A673 (cell line): ENCODE measurements at places on chromosomes 16 and 17.

DNA sequence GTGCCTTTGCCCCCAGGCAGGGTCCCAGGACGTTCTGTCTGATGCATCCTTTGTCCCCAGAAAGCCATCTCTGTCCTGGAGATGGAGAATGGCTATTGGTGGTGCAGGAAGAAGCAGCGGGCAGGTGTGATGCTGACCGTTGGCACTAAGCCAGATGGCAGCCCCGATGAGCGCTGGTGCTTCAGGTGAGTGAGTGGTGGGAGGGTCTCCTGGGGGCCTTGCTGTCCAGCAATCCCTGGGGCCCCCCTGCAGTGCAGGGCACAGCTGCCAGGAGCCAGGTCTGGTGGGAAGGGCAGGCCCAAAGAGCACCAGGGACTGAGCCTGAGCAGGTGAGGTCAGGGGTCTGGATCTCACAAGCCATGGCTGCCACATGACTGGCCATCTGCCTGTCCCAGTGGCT lies 18.1 kb downstream of the TRPV2 start:
- no peak for DNase-seq

DNA sequence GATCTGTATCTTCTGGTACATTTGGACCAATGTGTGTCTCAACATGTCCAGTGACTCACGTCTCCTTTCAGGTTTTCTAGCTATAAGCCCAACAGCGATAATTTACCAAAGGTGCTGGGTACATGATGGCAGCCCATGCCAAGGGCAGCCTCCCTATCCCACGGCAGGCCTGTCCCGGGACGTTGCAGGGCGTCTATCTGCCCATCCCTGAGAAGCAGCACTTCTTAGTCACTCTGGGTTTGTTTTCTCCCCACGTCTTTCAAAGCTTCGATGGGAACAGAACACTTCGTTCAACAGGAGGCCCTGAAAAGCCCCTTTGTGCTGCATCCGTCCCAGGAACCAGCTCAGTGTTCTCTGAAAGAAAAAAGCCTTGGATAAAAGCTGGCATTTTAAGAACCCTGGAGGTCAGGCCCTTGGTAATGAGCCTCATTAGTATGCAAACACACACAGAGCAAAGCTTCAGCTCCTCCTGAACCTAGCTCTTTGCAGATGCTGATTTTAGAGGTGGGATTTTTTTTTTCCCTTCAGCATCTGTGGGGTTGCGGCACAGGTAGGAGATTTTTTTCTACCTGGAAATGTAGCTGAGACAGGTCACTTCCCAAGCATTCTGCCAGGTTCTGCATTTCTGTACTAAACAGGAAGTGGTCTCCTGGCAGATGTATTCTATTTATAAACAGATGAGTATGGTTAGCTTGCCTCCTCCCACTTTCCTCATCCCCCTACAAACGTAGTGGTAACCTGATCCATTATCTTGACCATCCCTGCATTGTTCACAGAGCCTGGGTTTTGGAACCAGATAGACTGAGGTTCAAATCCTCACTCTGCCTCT lies 17.5 kb upstream of the MT4 start:
- DNase-seq, result no peak

- DNase-seq, result no peak
Measured at GRCh38 chr16:56709443-56710040, 20.4 kb upstream of the NUP93 start.

DNA sequence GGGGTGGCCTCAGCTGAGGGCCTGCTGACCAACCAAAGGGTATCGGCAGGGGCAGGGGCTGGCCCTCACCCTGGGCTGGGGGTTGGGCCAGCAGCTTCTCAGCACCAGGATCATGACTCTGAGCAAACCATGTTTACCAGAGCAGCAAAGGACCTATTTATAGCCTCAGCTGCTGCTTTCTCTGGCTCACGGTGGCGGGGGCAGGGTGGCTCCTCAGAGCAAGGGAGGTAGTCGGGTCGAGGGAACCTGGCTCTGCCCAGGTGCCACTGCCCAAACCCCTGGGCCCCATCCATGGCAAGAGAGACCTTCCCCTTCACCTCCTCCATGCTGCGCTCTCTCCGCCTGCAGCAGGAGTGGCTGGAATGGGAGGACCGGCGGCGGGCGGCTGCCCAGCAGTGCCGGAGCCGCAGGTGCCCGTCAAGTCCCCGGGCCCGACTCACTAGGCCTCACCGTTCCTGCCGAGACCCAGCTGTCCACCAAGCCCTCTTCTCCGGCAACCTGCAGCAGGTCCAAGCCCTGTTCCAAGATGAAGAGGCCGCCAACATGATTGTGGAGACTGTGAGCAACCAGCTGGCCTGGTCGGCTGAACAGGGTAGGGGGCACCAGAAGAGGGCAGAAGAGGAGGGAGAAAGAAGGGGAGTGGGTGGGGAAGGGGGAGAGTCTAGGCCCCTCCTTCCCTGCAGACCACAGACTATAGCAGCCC lies at the start of gene ASB16:
Gene ASB16, plus strand, starts transcription at position 206 of the 703 bp plus-strand sequence. Its CDS starts 86 bp downstream, at position 292.
- no peak for DNase-seq

DNA sequence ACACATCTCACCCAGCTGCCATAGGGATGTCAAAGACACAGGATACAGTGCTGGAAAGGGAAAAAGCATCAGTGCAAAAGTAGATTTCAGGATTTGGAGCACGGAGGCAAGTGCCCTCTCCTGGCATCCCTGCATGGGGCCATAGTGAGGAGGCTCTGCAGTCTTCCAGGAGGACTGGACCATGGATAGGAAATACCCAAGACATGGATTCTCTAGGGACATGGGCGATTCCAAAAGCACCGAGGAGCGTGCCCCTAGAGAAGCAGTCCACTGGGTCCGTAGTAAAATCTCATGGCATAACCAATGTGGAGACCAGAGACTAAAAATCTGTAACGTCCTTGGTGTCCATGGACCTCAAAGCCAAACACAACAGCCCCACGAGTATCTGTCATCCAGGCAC lies 818.2 kb downstream of the KCNJ18 start:
- DNase-seq, result no peak

GRCh38 chr16:74199842-74200124 lies 96.8 kb upstream of the PSMD7 start:
- no peak for DNase-seq

DNA sequence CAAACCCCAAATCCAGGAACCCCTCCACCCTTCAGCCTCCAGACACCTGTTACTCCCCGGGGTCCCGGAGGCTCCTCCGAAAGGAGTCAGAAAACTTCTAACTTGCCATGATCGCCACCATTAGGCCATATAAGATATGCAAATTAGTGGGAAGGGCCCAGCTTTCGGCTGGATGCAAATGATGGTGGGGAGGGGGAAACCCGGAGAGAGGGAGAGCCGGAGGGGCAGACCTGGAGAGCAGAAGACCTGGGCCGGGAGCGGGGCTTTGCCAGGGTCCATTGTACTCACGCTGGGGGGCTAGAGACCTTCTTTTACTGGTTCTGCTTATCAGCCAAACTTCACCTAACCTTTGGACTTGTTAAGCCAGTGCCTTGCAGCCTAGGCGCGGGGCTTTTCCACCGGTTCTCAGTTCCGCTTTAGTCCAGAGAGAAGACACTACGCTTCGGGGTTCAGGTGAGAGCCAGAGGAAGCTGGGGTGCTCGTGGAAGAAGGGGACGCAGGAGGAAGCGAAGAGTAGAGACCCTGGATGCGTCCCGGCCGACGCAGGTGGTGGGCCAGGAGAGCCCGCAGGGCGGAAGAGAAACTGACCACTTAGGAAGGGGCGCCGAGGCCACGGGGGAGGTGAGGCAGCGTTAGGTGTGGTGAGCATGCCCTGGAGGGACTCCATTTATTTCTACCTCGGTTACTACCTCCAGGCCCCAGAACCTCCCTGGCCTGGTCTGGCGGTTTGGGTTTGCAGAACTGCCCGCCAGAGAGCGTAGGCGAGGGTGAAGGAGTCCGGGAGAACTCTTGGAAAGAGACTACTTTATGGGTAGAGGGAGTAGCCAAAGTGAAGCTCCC lies at the start of gene HNF1B:
Gene HNF1B, minus strand, starts transcription at position 99 of the 840 bp plus-strand sequence. CDS start 175 bp downstream, outside the sequence.
- no peak for DNase-seq

- no peak for DNase-seq
Measured at GRCh38 chr16:15811481-15812400, 45.1 kb downstream of the MYH11 start.

GRCh38 chr17:64388961-64389565 lies 1.6 kb downstream of the PECAM1 start:
- DNase-seq, result no peak

- no peak for DNase-seq
Measured at GRCh38 chr17:37318931-37319594, 56.7 kb upstream of the C17orf78 start.

DNA sequence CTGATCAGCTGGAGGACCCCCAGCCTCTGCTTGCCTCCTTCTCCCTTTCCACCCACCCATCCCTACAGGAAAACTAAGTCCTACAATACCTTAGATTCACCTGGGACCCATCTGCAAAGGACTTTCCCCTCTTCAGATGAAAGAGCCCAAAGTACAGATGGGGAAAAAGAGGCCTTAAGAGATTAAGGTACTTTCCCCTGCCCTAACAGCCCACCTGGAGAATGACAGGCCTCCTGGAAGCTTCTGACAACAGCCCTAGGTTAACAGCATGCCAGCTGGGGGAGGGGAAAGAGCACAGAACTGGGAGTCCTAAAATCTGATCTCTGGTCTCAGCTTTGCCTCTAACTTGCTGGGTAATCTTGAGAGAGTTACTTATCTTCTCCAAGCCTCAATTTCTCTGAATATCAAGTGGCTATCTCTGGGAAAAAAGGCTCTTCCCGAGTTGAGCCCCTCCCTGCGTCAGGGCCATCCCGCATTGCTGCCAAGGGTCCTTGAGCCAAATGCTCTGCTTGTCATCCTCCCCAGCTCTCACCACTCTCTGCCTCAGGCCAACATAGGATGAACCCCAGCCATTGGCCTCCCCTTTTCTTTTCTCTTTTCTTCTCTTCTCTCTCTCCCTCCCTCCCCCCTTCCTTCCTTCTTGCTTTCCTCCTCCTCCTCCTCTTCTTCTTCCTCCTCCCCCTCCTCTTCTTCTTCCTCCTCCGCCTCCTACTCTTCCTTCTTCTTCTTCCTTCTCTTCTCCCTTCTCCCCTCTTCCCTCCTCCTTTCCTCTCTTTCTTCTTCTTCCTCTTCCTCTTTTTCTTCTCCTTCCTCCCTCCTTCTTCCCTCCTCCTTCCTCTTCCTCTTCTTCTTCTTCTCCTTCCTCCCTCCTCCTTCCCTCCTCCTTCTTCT lies 22.5 kb upstream of the SP6 start:
- DNase-seq, result no peak

- DNase-seq, result no peak
Measured at GRCh38 chr17:63498626-63499195, 21.9 kb downstream of the ACE start.

GRCh38 chr17:14135906-14136590 lies 66.7 kb downstream of the COX10 start:
- DNase-seq, result no peak

- DNase-seq, result peak; percentile 58
Measured at GRCh38 chr17:40349895-40350688, 14.4 kb downstream of the GJD3 start.

GRCh38 chr16:30699615-30700099 lies 686 bp downstream of the SRCAP start:
- no peak for DNase-seq

DNA sequence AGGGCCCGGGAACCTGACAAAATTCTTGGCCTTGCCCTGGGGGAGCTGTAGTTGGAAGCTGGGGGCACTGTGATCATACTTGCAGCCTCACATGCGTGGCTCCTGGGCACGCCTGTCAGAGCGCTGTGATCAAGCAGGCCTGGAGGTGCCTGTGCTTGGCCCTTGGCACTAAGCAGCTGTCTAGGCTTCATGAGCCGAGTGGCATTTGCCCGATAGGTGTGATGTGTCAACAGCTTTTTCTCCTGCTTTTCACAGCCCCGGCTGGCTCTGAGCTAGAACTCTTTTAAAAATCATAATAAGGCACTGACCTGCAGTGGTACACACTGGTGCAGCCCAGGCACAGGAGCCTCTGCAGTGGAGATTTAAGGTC lies 113.8 kb downstream of the SOCS1 start:
- DNase-seq, result no peak

- peak; percentile 90 for DNase-seq
Measured at GRCh38 chr17:77829843-77830799, 128.4 kb upstream of the TNRC6C start.

- DNase-seq, result no peak
Measured at GRCh38 chr17:49789243-49789578, 730 bp downstream of the KAT7 start.

GRCh38 chr17:77721846-77722160 lies 236.7 kb upstream of the TNRC6C start:
- no peak for DNase-seq

DNA sequence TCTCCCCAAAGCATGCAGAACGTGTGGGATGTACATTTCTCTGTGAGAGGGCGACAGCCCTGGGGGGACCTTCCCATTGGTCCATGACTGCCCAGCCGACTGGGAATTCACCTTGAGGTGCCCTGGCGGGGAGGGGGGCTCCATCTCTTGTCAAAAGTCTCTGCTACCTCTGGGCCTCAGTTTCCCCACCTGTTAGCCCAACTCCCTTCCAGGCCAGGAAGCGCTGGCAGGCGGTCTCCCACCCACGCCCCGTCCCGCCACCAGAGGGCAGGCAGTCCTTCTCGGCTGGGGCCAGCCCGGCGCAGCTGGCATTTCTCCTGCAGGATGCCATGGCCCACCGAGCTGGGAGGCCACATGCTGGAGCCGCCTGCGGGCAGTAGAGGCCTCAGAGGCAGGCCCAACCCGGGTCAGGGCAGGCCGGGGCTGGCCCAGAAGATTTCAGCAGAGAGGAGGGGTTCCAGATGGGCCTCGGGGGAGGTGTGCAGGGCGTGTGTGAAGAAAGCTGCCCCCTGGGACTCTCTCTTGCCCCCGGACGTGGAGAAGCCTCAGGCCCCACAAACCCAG lies 16.6 kb downstream of the CD7 start:
- peak; percentile 69 for DNase-seq

DNA sequence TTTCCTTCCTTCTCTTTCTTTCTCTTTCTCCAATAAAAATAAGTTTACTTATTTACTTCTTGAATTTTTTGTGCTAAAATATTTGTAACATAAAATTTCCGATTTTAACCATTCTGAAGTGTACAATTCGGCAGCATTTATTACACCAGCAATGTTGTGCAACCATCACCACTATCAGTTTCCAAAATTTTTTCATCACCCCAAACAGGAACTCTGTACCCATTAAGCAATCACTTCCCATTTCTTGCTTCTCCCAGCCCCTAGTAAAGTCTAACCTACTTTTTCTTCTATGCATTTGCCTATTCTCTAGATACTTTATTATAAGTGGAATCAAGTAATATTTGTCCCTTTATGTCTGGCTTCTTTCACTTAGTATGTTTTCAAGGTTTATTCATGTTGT lies 2.5 kb upstream of the HP start:
- DNase-seq, result no peak

- DNase-seq, result no peak
Measured at GRCh38 chr16:60363566-60363965, 1629.5 kb upstream of the GOT2 start.

- no peak for DNase-seq
Measured at GRCh38 chr16:75246504-75247205, 4.8 kb downstream of the BCAR1 start.

DNA sequence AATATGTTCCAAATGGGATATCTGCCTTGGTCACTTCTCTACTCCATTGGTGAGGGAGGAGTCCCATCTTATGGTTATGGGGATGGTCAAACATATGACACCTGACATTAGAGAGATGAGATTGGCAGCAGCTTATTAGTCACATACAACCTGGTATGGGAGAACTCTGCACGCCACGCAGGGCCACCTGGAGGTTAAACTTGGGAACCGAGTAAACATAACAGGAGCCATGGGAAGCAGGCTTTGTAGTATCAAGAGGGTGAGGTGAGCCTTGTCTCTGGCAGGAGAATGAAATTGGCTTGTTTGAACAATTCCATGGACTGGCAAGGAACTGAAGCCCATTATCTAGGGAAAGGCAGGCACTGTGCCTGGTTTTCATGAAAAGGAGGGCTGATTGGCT lies 238.7 kb upstream of the ELAC2 start:
- no peak for DNase-seq

GRCh38 chr16:2520784-2521531 lies 787 bp downstream of the AMDHD2 start:
- no peak for DNase-seq
